ENCODE measurements at places on chromosomes 1 and 21.

DNA sequence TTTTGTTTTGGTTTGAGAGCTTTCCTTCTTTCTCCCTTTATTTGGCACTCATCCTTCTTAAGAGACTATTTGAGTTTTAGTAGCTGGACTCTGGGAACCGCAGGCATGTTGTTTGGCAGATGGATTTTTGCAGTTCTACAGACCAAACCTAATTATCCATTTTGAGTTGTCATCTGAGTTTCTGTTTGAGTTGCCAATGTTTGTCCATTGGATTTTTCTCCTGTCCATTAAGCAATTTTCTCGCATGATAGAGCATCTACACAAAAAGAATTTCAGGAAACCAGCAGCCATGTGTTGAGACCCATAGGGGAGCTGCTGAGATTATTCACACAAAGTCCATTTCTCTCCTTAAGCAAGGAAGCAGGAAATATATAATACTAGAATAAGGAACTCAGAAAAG is 17.2 kb upstream of the CXADR start:
- DNase-seq = no peak

GRCh38 chr1:208910161-208910560 is 666.0 kb upstream of the PLXNA2 start:
- DNase-seq = no peak

GRCh38 chr1:58047265-58047858 is 499.2 kb downstream of the OMA1 start:
- no peak for DNase-seq

DNA sequence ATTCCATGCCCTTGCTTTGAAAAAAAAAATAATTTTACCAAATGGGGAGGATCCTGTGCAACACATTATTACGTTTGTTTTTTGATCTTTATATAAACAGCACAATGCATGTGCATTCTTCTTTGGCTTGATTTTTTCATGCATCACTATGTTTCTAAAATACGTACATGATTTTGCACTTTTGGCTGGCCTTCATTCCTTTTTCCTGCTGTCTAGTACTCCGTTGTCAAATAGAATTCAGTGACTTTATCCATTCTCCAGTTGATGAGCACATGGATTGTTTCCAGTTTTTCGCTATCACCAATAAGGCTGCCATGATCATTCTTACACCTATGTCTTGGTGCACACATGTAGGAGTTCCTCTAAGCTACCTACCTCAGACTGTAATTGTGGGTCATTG is 63.0 kb upstream of the ID3 start:
- DNase-seq = no peak

- DNase-seq = no peak
Observed at GRCh38 chr1:61013189-61013945, 69.0 kb upstream of the NFIA start.

GRCh38 chr1:84936116-84936810 is 43.3 kb upstream of the LPAR3 start:
- peak; percentile 64 for DNase-seq

- no peak for DNase-seq
Observed at GRCh38 chr1:151997284-151997570, 3.6 kb upstream of the S100A10 start.

GRCh38 chr21:34833465-34833864 is 164.7 kb downstream of the CLIC6 start:
- no peak for DNase-seq

GRCh38 chr1:8373581-8374241 is 55.8 kb downstream of the SLC45A1 start:
- DNase-seq = no peak

Data from Panc1 (cell line).